ENCODE measurements at places on chromosomes 12 and 14.

DNA sequence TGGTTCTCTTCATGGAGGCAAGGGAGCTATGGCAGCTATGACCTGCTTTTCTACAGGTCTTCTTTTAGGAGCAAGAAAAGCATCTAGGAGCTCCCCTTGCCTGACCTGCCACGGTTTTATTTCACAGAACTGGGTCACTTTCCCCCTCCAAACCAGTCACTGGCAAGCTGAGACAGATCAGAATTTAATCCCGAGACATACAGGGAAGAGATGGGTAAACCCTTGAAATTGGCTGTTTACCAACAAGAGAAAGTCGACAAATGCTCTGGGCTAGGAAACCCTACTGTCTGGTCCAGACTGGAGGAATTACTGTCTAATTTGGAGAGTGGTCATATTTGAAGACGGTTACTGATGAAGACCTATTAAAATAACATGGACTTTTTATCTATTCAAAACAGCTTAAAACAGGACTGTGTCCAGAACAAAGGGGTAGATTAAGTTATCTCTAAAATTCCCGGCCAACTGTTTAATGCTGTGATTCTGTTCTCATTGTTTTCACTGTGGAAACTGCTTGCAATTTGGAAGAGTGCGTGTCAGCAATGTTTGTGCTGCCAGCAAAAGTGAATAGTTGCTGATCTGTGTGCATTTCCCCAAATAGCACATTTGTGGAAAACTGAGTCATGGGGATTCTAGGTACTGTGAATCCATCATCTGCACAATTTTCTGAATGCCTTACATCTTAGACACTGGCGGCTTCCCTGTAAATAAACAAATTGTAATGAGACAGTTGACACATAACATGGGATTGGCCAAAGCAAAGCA is 73.4 kb upstream of the EEA1 start:
- no peak for DNase-seq

GRCh38 chr12:102568276-102568675 is 87.9 kb upstream of the IGF1 start:
- DNase-seq, result no peak

GRCh38 chr14:44309331-44309730 is 197.8 kb downstream of the FSCB start:
- no peak for DNase-seq

DNA sequence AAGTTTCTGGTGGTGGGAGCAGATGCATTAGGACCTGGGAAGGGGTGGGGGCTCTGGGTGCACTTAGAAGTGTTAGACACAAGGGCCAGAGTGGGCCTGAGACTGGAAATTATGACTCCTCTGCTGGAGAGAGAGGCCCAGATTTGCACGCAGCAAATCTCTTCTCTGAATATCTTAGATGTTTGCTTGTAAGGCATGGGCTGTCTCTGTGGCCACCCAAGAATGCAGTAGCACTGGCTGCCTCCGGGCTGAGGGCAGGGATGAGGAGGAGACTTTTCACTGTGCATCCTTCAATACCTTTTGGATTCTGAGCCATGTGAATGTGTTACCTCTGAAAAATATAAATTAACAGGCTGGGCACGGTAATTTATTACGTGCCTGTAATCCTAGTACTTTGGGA is 14.0 kb upstream of the RABGGTA start:
- DNase-seq, result no peak

- DNase-seq, result no peak
These were observed 315.2 kb upstream of the G2E3 start for GRCh38 chr14:30243805-30244204.

GRCh38 chr12:42873401-42873800 is 283.9 kb upstream of the PRICKLE1 start:
- no peak for DNase-seq

- DNase-seq, result no peak
These were observed 69.9 kb downstream of the PPM1H start for GRCh38 chr12:62865065-62865464.

DNA sequence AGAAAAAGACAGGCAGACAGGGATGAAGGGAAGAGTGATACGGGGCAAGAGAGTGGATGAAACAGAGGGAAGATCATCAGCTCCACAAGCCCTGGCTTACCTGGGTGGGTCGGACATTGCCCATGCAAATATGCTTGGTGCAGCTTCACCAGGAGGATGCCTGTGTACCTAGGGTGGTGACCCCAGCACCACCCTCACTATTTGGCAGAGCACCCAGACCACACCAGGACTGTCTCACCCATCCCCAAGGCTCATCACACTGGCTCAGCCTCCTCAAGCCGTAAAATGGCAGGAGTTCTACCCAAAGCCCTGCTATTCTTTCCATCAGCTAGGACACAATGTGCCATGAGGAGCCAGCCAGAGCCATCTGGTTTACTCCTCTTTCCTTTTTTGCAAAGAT is 3.0 kb downstream of the GALNT8 start:
- no peak for DNase-seq

DNA sequence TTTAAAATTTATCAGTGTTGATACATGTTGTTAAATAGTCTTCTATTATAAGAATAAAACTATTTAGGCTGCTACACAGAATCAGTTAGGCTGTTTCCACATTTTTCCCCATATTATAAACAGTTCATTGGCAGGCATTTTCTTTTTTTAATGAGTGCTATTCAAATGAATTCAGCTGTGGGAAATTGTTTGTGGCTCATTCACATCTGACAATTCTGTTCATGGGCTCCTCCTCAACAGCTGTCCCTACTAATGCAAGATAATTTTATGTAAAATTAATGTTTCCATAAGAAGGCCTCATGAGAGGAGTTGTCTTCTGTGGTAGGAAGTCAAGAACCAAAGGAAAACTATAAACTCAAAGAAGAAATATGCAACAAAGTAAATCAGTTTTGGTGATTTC is 218.0 kb downstream of the PPFIA2 start:
- no peak for DNase-seq

GRCh38 chr14:77882636-77883035 is 82.7 kb downstream of the ADCK1 start:
- no peak for DNase-seq

DNA sequence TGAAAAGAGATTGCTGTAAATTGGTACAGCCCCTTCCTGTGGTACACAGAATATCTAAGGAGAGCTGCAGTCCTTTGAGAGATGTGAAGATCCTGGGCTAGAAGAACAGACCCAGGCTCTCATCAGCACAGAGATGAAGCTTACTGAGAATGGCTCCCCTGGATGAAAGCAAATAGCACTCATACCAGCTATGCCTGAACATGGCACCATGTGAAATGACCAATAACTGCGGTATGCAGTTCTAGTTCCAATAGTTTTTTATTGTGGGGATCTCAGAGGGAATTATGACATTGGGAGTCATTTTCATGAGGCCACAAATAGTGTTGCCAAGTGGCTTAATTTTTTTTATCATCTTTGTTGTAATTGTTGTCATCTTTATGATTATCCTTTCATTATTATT is 15.4 kb upstream of the TRHDE start:
- DNase-seq, result no peak

DNA sequence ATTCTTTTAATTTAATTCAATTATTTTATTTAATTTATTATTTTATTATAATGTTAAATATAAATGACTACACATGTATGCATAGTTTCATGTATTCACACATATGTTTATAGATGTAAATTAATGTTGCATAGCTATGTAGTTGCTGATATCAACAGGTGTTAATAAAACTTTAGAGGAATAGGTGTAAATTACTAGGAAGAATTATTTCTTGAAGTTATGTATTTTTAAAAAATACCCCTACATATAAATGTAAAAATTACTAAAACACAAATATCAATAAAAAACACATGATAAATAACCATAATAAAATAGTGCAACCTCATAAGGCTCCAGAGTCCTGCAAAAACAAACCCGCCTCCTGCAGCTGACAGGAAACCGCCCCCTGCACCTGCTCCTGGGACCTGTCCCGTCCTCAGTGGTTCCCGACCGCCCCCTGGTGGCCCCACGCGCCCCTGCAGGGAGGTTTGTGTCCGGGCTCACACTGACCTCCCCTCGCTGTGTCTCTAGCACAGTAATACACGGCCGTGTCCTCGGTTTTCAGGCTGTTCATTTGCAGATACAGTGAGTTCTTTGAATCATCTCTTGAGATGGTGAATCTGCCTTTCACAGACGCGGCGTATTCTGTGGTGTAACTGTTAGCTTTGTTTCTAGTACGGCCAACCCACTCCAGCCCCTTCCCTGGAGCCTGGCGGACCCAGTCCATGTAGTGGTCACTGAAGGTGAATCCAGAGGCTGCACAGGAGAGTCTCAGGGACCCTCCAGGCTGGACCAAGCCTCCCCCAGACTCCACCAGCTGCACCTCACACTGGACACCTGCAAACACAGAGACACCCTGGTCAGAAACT is 1264.0 kb downstream of the TMEM121 start:
- peak; percentile 40 for DNase-seq

DNA sequence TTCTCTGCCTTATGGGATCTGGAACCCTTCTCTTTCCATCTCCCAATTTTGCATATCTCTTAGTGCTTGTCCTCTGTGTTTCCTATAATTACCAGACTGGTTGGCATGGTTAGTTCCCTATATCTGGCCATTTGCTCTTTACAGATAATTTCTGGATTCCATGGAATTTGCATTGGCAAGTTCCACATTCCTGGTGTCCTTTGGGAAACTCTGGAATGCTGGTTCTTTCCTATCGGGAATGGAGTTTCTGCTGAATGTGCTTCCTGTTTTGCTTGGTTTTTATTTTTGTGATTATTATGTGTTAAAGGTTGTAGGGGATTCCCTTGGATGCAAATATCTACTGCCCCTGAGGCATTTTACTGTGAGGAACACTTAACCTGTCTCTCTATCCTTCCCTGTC is 193.0 kb upstream of the BTG1 start:
- DNase-seq, result no peak

DNA sequence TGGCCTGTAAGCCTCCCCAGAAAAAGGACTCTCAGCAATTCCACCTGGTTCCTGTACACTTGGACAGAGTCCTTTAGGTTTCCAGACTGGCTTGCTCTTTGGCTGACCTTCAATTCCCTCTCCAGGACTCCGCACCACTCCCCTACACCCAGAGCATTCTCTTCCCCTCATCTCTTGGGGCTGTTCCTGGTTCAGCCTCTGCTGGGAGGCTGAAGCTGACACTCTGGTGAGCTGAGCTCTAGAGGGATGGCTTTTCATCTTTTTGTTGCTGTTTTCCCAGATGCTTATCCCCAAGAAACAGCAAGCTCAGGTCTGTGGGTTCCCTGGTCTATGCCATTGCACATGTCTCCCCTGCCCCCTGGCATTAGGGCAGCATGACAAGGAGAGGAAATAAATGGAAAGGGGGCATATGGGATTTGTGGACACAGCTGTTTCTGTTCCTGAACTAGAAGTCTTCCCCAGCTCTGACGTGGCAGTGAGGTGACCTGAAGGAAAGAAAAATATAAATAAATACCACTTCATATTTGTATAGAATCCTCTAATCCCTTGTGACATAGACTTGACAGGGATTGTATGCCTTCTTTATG is 1.3 kb downstream of the RNASE7 start:
- DNase-seq, result no peak

- no peak for DNase-seq
These were observed 9.4 kb downstream of the AHNAK2 start for GRCh38 chr14:104968541-104969401.

All from stimulated activated CD8-positive, alpha-beta memory T cell treated with anti-CD3 and anti-CD28 coated beads, Interleukin-4, amount 100 ng/mL, for 1 hour (primary cell).